ENCODE measurements at places on chromosomes 5 and 9.

DNA sequence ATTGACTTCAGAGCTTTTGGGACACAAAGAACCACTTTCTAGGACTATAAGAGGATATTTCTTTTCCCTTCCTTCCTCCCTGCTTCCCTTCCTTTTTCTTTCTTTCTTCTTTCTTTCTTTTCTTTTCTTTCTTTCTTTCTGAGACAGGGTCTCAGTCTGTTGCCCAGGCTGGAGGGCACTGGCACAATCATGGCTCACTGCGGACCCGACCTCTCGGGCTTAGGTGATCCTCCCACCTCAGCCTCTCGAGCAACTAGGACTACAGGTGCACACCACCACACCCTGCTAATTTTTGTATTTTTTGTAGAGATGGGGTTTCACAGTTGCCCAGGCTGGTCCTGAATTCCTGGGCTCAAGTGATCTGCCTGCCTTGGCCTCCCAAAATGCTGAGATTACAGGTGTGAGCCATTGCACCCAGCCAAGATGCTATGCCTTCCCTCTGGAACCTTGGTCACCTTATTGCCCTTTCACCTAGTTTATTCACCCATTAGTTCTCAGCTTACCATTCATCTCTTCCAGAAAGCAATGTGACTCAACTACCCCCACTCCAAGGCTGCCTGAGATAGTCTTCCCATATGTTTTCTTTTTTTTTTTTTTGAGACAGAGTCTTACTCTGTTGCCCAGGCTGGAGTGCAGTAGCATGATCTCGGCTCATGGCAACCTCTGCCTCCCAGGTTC lies 10.1 kb downstream of the PLIN2 start:
- DNase-seq = no peak

GRCh38 chr9:112140936-112141335 lies 34.2 kb downstream of the SUSD1 start:
- DNase-seq = no peak

DNA sequence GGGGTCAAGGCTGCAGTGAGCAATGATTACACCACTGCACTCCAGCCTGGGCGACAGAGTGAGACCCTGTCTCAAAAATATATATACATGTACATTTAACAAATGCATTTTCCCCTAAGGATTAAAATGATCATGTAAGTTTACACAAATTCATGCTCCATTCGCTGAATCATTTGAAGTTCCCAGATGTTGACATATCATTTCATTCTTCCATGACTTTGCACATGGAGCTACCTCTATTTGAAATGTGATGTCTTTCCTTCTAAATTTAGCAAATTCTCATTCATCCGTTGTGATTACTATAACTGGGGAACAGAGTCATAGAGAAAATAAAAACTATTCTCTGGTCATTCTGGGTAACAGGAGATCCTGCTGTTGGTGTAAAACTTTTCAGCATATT lies 10.6 kb downstream of the PTGER4 start:
- no peak for DNase-seq

DNA sequence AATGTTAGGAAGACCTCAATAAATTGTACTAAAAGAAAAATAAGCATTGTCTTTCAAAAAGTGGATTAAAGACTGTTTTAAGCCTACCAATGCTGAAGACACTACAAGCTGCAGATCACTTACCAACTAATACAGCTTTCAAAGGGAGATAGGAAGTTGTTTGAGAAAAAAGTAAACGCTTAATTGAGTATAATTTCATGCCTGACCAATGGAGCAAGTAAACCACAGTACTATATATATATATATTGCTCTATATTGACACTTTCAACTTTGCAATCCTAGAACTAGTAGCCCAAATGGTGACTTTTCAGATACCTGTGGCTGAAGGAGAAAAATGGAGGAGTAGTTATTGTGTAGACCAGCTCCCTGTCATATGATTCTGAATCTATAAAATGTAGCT lies 85.7 kb downstream of the FREM1 start:
- DNase-seq = no peak

DNA sequence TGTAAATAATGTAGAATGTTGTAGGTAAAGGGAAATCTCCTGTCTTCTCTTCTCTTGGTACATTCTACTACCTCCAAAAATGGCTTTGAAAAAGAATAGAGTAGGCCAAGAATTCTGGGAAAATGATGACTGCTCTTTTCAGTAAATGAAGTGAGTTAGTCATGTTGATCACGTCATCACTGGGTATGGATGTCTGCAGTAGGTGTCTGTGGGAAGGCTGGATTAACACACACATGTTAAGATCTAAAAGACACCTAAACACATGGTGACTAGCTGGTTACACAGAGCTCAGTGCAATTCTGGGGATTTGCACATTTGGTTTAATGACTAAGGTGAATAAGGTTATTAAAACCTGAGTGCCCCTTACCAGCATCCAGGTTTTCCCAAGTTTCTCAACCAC lies 161.5 kb downstream of the CEP120 start:
- no peak for DNase-seq

- DNase-seq = no peak
Measured at GRCh38 chr5:101917166-101917565, 378.9 kb downstream of the SLCO4C1 start.

- no peak for DNase-seq
Measured at GRCh38 chr9:128862401-128862851, 19.3 kb downstream of the KYAT1 start.

GRCh38 chr5:62310426-62311143 lies 4.6 kb downstream of the KIF2A start:
- DNase-seq = no peak

- DNase-seq = peak; percentile 74
Measured at GRCh38 chr9:98807070-98807813, at the start of gene GALNT12. TSS of gene GALNT12 (plus strand) at chr9:98807670. CDS start at chr9:98807699, 29 bp downstream.

GRCh38 chr5:61657686-61658085 lies 325.6 kb downstream of the ZSWIM6 start:
- DNase-seq = no peak

Data from activated CD4-positive, alpha-beta T cell treated with anti-CD3 and anti-CD28 coated beads for 36 hours (primary cell).